ENCODE measurements at places on chromosomes 2 and 18.

DNA sequence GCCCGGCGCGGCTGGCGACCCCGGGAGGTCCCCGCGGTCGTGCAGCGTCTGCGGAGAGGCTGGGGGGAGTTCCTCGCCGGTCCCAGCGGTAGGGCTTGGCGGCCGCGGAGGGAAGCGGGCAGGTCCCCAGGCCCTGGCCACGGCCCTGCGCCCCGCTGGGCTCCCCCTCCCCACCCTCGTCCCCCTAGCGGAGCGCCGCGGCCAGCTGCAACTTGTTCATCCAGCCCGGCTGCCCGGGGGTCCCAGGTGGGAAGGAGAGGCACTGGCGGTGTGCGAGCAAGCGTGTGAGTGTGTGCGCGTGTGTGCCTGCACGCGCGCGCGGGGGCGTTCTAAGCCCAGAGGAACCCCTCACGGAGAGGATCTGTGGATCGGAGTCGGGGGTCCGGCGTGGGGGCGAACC is 1.3 kb downstream of the PTPRM start:
- DNase-seq, result peak; percentile 15

DNA sequence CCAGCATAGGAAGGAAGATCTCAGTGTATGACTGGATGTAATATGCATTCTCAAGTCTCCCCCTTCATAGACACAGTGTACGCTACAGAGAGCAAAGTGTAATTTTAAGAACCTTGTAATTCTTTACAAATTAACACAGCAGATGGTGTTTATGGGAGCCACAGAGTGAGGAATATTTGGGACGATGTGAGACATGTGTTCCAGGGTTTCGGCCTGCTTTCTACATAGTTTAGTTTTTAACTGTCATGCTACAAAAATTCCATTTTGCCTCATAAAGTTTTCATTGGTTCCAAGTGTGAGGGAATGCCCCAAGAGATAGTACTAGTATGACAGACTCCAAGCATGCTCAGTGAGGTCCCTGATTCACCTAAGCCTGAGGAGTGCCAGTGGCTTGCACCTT is 76.2 kb upstream of the LRRTM1 start:
- no peak for DNase-seq

- peak; percentile 75 for DNase-seq
Observed at GRCh38 chr2:85741833-85742455, 11.8 kb upstream of the ATOH8 start.

DNA sequence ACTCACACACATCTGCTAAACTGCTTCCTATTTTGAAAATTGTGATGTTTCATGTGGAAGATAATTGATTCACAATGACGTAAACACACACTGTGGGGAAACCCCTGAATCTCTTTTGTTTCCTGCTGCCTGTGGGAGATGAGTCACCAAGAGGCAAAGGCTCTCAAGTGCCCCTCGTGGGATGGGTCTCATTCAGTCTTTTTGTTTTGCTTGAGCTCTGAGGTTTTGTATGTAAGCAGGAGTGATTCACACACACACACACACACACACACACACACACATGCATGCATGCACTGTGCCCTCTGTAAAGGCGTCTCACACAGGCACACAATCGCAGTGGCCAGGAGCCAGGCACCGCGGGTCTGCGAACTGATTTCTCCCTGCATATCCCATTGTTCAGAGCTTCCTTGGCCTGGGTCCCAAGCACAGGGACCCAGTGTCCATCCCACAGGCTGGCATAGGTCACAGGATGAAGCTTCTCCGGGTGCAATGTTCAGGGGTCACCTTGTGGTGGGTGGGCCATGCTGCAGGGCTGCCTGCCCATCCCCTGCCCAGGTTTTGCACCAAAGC is 12.1 kb upstream of the ARHGEF4 start:
- DNase-seq, result peak; percentile 99

- DNase-seq, result no peak
Observed at GRCh38 chr2:25341011-25341727, 556 bp downstream of the DNMT3A start.

- DNase-seq, result peak; percentile 5
Observed at GRCh38 chr2:224272237-224272910, 129.5 kb downstream of the FAM124B start.

DNA sequence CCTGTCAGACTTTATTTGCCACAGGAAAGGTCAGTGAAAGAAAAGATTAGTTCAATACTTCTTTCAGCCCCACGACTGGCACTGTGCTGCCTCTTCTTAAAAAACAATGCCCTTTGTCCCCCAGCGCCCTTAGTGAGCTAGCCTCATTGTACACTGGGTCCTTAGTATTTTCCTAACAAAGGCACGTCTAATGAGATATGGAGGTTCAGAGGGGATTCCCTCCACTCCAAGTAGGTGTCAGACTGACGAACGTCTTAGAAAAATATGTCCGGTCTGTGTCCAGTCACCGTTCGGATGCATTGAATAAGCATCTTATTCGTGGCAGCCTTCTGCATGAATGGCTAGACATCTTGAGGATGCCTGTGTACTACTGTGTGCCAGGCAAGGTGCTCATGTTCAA is 1.1 kb downstream of the FECH start:
- DNase-seq, result peak; percentile 15

DNA sequence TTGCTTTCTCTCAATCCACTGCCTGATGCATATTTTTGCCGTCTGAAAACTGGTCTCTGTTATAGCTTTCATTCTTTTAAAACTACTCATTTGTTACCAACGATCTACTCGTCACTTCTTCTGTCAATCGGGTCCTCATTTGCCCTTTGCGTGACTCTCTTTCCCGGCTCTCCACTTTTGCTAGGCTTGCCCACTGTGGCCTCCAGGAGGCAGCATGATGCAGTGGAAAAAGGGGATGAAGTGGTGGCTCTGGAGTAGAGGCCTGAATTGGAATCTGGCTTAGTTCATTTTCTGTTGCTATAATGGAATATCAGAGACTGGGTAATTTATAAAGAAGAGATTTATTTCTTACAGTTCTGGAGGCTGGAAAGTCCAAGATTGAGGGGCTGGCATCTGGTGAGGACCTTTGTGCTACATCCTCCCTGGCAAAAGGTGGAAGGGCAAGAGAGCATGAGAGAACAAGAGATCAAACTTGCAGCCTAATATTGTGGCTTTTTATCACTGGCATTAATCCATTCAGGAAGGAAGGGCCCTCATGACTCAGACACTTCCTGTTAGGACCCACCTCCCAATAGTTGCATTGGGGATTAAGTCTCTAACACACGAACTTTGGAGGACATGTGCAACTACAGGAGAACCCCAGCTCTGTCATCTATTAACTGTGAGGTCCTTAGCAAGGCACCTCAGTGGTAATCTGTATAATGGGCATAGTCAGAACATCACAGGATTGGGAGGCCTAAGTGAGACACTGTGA is 15.4 kb downstream of the GDF7 start:
- no peak for DNase-seq

- DNase-seq, result no peak
Observed at GRCh38 chr2:223008162-223008561, 43.8 kb upstream of the KCNE4 start.

DNA sequence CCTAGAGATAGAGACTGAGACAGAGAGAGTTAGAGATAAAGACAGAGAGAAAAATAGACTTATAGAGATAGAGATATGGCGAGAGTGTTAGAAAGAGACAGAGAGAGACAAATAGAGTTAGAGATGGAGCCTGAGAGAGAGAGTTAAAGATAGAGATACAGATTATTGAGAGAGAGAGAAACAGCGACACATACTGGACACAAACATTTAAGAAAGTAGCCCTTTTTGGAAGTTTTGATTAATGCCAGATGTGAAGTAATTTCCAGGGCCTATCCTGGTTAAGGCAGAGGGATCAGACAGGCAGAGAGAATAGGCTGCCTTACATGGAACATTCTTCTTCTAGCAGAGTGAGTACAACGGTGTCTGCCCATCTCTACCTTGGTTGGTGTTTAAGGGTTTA is 311.6 kb upstream of the CDH7 start:
- no peak for DNase-seq

- no peak for DNase-seq
Observed at GRCh38 chr2:178043266-178043665, 29.3 kb downstream of the PDE11A start.

DNA sequence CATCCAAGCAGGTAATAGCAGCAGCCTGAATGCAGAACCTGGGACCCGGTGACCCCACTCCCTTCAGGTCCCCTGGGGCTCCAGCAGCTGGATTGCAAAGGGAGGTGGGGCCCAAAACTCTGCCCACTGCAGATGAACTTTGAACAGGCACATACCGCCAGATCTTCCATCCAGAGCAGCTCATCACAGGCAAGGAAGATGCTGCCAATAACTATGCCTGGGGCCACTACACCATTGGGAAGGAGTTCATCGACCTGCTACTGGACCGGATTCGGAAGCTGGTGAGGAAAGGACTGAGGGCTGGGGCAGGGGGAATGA is 9.2 kb upstream of the DNAJB2 start:
- no peak for DNase-seq

- no peak for DNase-seq
Observed at GRCh38 chr2:229244975-229245374, 26.1 kb downstream of the PID1 start.

GRCh38 chr2:189851174-189851826 is 67.0 kb downstream of the PMS1 start:
- DNase-seq, result no peak

GRCh38 chr18:3597409-3598357 is 147.7 kb downstream of the TGIF1 start:
- no peak for DNase-seq

DNA sequence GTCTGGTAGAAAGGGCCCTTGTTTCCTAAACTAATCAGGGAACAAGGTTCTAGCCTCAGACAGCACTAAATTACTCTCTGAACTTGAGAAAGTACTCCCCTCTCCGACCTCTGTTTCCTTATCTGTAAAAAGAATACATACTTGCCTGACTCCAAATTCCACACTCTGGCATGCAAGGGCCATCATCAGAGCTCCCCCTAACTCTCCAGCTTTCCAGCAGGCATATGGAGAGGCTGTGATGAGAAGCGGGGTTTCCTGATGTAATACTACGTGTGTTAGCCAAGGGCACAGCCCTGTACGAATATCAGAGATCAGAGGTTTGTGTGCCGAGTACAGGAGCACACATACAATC is 1.8 kb upstream of the EVA1A start:
- DNase-seq, result no peak

- DNase-seq, result no peak
Observed at GRCh38 chr2:230226051-230226551, 565 bp downstream of the SP140 start.

DNA sequence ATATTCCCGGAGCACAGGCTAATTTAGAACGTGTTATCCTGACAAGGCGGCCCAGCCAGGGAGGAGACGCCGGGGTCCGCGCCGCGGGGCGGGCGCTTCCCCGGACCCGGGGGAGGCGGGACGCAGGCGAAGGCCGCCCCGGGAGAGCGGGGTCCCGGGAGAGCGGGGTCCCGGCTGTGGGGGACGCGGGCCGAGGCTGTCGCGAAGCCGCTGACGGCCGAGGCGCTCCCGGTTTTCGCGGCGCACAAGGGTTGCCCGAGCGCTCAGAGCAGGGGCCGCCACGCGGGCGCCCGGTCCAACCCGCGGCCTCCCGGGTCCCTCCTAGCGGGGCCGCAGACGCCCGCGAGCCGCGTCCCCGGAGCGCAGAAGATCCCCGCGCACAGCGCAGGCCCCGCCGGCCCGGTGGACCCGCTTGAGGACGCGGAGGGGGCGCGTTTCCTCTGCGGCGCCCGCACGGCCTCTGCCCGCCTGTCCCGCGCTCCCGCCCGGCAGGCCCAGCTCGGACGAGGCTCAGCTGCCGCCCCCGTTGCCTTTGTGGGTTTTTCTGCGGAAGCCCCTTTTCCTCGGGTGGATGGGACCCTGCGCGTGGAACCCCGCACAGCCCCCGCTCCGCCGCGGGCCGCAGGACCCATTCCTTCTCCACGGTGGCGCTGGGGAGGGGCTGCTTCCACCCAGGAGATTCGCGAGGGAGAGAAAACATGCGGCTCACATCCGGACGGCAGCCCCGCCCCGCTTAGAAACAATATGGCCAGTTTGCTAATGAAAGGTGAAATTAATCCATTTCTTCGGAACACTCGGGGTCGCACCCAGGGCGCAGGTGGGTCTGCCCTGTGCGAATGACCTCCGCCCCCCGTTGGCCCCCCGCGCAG is 9.6 kb upstream of the KCNG2 start:
- no peak for DNase-seq

DNA sequence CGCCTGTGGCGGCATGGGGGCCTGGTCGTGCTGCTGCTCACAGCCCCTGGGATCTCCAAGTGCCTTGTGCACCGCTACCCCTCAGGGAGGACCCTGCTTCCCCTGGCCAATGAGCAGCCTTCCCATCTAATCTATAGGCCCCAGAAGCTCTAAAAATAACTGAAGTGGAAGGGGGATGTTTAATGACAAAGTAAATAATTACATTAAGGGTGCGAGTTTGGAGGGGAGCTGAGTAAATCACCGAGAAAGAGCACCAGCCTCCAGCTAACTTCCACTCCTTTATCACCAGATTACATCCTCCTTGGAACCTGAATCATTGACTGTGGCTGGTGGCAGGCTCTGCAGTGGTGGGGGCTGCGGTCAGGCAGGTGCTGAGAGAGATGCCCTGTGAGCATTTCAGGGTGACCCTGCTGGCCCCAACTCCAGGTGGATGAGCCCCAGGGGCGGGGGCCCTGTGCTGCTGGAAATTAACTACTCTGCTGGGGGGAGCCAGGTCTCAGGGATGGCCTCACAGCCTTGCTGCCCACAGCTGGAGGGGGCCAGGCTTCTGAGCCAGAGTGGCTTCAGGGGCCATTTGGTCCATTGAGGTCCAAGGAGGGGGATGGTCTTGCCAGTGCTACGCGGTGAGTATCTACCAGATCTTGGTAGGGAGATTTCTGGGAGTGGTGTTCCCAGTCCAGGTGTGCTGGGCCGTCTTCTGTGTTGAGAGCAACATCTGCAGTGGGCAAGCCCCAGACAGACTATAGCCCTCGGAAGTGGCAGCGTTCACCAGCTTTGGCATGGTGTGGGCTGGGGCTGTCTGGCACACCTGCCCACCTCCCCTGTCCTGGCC is 74.2 kb downstream of the GLI2 start:
- no peak for DNase-seq

- DNase-seq, result peak; percentile 66
Observed at GRCh38 chr2:230134496-230135129, 65.9 kb upstream of the SLC16A14 start.

DNA sequence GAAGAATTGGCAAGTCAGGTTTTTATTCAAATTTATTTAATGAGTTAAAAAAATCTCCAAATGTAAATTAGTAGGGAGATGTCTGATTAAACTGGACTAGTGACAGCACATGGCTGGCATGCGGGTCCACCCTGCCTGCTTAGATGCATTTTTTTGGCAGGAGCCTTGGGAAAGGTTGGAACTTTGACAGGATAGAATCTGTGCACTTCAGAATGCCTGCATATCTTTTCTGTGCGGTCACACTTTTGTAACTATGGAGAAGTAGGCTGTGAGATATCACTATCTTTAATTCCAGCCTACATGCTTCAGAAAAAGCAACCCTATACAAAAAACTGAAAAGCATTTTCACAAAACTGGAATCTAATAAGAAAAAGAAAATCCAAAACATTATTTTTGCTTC is 317.8 kb downstream of the MBD2 start:
- peak; percentile 20 for DNase-seq

DNA sequence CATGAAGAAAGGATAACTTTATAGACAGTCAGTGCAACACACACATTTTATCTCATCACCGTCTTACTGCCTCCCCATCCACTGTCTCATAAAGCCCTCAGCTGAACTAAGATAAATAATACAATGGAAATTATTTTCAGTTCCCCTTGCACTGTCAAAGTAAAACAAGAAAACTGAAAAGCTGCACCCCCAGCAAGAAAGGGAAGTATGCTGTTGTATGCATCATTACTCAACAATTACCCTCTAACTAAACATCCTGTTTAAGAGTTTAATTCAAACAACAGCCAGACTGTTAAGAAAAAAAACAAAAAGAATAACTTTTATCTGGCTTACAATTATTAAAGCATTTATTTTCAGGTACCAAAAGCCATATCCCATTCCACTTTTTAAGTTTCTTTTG is 25.0 kb downstream of the MPPE1 start:
- DNase-seq, result no peak

GRCh38 chr2:80238692-80239469 is 65.7 kb downstream of the LRRTM1 start:
- peak; percentile 21 for DNase-seq

All from epithelial cell of esophagus (primary cell).